ENCODE measurements at places on chromosomes 2 and 18.

DNA sequence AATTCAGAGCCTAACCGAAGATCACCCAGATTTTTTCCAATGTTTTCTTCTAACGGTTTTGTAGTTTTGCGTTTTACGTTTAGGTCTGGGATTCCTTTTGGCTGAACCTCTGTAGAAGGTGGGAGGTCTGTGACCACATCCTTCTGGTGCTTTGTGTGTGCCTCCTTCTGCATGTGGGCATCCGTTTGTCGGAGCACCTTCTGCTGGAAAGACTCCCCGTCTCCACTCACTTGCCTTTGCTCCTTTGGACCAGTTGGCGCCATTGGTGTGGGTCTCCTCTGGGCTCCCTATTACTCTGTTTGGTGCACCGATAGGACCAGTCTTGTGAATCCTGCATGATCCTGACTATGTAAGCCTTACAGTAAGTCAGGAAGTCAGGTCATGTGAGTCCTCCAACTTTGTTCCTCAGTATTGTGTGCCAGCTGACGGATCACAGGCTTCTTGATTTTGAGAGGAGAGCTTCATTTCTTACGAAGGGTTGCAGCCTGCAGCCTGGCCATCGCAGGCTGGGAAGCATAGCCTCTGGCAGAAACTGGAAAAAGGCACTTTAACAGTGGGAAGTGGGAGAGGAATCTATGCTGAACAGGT is 13.6 kb downstream of the AQP12A start:
- DNase-seq = no peak

DNA sequence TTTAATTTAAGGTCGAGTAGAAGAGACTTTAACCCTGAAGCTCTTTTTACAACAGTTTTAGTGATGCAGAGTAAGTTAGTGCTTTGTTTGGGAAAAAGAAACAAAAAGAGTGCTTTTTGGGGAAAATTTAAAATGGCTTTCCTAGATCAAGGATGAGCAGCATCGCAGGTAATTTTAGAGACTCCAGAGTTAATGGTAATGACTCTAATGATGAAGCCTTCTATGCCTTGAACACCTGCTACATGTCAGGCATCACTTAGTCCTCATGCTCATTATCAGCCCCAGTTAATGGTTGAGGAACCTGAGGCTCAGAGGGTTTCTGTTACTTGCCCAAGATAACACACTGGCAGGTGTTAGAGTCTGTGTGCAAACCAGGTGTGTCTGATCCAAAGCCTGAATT is 167.8 kb downstream of the ACOXL start:
- DNase-seq = no peak

- DNase-seq = no peak
Measured at GRCh38 chr2:148902798-148903197, 27.8 kb downstream of the KIF5C start.

DNA sequence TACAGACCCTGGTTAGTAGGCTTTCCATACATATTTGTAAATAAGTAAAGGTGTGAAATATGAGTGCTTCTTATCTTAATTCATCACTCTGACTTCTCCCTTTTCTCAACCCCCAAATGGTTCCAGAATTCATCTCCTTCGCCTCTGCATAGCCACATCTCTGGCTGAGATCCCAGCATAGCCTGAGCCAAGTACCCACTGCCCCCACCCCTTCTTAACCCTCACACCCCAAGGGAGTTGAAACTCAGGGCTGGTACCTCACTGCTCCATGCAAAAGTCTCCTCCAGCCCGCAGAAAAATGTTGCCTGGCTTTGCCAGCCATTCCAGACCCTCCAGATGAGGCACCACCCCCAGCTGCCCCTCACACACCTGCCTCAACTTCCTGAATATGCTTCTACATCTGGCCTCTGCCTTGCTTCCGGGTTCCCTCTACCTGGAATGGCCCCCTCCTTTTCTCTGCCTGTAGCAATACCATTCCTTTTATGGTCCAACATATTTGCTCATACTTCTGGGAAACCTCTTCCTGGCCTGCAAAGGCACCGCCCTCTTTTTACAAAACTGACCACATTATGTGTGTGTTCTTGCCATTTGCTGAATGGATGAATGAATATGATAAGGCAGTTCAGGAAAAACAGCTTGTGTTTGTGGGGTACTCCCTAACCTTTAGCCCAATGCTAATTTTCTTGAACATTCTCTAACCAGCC is 112.8 kb downstream of the CELF4 start:
- no peak for DNase-seq

GRCh38 chr2:68250196-68250595 is 2.1 kb downstream of the PPP3R1 start:
- DNase-seq = no peak

DNA sequence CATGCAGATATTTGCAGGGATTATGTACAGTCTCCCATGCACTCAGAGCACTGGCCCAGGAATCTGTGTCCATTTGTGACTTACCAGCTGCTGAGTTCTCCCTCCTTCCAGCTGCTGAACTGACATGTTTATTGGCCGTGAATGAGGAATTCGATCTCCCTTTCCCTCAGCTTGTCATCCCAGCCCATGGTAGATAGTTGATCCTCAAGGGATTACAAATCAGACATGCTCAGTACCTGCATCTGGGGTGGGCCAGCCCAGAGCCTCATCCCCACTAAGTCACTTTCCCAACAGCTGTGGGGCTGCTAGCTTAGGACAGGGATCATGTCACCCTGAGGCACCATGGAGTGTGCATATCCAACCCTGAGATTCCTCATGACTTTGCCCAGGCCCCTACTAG is 1284.9 kb upstream of the LRRTM1 start:
- DNase-seq = no peak

DNA sequence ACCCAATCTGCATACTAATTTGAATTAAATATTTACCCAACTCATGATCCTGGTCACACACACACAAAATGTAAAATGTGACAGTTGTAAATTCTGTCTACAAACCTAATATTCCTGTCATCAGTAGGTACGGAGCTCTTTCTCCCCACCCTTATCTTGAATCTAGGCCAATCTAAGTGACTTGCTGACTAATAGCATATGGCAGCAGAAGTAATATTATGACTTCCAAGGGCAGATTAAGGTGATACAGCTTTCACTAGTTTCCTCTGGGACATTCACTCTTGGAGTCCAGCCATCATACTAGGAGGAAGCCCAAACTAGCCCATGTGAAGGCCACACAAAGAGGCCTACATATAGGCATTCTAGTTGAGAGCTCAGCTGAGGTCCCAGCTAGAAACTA is 89.4 kb downstream of the TMEM131 start:
- DNase-seq = no peak

DNA sequence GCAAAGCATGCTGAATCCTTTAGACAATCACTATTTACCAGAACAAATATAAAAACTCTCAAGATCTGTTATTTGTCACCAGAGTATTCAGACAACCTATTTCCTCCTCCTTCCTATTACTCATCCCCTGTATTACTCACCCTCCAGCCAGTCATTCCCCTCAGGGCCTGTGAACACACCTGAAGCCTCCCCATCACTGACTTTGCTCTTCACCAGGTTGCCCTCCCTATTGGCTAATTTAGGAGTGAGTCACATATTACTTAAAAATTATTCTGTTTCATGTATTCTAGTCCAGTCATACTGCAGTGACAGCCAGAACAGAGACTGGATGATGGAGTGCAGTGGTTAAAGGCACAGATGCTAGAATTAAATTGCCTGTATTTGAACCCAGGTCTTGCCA is 3.7 kb upstream of the ATG16L1 start:
- peak; percentile 69 for DNase-seq

DNA sequence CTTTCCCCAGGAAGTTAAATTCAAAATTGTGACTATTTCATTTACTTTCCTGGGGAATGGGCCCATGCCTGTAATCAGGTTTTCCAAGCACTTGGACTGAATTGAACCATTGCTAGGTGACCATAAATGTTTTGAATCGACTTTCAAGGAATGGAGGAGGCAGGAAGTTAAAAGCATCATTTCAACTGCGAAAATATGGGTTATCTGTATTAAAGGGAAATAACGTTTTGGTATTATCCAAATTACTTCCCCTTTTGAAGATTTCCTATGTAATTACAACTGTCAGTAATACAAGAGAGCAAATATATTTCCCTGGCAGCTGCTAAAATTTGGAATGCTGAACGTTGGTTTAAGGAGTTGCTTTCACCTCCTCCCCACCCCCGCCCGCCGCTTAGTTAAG is 19.0 kb downstream of the PNO1 start:
- no peak for DNase-seq

DNA sequence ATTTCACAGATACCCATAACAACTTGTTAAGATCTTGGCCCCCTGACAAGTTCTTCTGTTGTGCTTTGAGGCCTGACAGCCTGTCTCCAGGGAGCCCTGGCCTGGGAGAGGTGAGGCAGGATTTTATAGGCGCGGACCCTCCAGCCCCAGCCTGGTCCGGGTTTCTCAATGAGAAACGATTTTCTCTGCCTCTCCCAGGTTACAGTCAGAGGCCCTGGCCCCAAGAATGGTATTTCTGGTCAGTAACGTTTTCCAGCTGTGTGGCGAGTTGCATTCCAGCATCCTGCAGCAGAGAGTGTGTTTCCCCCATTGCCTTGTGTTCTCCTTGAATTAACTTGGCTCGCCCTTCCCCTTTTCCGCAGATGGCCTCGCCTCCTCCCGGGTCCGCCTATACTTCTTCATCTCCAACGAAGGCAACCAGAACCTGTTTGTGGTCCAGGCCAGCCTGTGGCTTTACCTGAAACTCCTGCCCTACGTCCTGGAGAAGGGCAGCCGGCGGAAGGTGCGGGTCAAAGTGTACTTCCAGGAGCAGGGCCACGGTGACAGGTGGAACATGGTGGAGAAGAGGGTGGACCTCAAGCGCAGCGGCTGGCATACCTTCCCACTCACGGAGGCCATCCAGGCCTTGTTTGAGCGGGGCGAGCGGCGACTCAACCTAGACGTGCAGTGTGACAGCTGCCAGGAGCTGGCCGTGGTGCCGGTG is 3.0 kb downstream of the INHBB start:
- DNase-seq = no peak

DNA sequence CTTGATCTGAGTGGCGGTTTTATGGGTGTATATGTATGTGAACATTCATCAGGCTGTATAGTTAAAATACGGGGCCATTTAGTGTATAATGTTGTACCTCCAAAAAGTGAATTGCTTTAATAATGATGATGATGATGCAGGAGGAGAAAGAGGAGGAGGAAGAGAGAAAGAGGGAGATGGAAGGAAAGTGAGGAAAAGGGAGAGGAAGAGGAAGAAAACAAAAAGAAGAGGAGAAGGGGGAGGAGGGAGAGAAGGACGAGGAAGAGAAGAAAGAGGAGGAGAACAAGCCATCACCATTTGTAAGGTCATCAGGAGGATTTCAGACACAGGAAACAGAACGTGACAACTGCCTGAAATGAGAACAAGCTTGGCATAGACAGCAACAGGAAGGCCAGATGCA is 168.4 kb upstream of the NCKAP5 start:
- no peak for DNase-seq

DNA sequence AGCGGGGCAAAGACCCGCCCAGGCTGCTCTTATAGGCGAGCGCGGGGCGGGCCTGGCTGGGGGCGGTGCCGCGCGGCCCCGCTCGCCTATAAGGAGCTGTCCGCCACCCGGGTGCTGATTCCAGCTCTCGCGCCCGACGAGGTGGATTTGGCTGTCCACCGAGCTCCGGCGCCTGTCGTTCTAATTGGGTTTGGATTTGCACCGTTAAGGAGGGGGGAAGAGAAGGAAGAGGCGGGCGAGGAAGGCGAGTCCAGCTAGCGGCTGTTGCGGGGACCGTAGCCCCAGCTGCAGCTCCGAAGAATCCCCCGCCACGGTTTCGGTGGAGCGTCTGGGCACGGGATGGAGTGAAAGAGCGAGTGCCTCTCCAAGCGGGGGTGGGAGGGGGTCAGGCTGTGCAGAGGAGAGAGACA is at the start of gene CNTNAP5:
CNTNAP5 (plus strand) TSS at position 117 of the 410 bp plus-strand sequence. CDS start 364 bp downstream, outside the sequence.
- DNase-seq = peak; percentile 23

DNA sequence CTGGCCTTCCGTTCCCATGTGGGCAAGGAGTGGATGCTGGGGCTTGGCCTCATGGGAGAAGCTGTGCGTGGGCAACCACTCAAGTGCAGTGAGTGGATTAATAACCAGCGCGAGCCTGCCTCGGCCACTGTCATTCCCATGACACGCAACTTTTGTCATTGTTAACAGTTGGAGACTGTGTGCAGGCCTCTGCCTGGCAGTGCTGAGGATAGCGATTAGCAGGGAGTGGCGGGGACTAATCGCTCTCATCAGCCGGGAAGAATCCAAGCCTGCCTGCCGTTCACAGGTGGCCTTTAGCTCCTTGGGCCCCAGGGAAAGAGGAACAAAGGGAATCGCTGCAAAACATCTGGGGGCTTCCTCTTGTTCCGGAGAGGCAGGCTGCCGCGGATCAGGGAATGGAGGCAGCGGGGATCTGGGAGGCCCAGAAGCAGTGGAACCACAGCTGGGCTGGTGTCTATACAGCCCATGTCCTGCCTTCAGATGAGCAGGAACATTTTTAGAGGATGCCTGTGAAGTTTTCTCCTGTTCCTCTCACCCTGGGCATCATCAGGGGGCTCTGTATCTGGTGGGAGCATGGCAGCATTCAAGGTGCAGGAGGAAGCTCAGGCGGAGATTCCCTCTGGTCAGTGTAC is 53.8 kb downstream of the CTIF start:
- DNase-seq = no peak

GRCh38 chr2:207133820-207134519 is 31.8 kb downstream of the KLF7 start:
- DNase-seq = no peak

- no peak for DNase-seq
Measured at GRCh38 chr2:237830522-237830921, 28.9 kb upstream of the RAMP1 start.
